Lower lobe of right lung (tissue), 2 donors: ENCODE measurements at places on chromosomes 11 and 22.

- DNase-seq = no peak
These were observed 11.9 kb downstream of the HOATZ start for GRCh38 chr11:111526501-111526900.

- no peak for DNase-seq
These were observed 60.3 kb downstream of the UBASH3B start for GRCh38 chr11:122715548-122716440.

- no peak for DNase-seq
These were observed at the start of gene OPCML for GRCh38 chr11:133531971-133532651. Gene OPCML (minus strand): TSS chr11:133532501.

- DNase-seq = no peak
These were observed 28.6 kb downstream of the GNAZ start for GRCh38 chr22:23098718-23099530.

GRCh38 chr22:17096071-17096470, 11.3 kb downstream of the IL17RA start:
- DNase-seq = no peak

GRCh38 chr11:125262194-125262829, 97.8 kb downstream of the PKNOX2 start:
- DNase-seq = no peak

GRCh38 chr11:57406337-57406904, 16.0 kb upstream of the PRG2 start:
- DNase-seq = no peak

- peak; percentile 95 for DNase-seq
These were observed at the start of gene ARL14EP for GRCh38 chr11:30322826-30323710. Gene ARL14EP (plus strand): TSS chr11:30323104. CDS start chr11:30330949, 7,845 bp downstream.

- DNase-seq = no peak
These were observed 364.0 kb upstream of the FAT3 start for GRCh38 chr11:91860661-91861060.

- DNase-seq = no peak
These were observed 48.8 kb downstream of the OSBP2 start for GRCh38 chr22:30743257-30744020.

- no peak for DNase-seq
These were observed 7.0 kb downstream of the HPS5 start for GRCh38 chr11:18314784-18315523.

- no peak for DNase-seq
These were observed 34.4 kb upstream of the YWHAH start for GRCh38 chr22:31909977-31910376.

GRCh38 chr11:92475316-92475715, 250.7 kb downstream of the FAT3 start:
- no peak for DNase-seq

- no peak for DNase-seq
These were observed 1430.5 kb downstream of the FAM181B start for GRCh38 chr11:81303038-81303664.

- no peak for DNase-seq
These were observed 5.8 kb downstream of the UBASH3B start for GRCh38 chr11:122661182-122661945.

GRCh38 chr11:126824035-126824607, 176.4 kb downstream of the KIRREL3 start:
- no peak for DNase-seq

DNA sequence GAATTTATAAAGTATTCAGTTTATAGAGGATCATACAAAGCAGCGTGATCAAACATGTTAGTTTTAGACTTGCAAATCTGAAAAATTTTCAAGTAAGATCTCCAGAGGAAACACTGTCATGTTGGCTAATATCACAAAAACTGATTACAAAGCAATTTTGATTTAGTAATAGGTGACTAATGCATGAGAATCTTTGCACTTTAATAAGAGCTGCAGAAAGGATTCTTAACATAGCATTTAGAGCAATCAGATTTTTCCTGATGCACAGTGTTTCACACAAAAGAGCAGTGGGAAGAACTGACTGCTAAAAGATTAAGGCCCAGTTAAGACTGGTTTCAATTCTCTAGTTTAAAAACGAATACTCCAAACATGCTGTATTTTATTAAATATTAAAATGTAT, 321.2 kb downstream of the GUCY1A2 start:
- DNase-seq = no peak

DNA sequence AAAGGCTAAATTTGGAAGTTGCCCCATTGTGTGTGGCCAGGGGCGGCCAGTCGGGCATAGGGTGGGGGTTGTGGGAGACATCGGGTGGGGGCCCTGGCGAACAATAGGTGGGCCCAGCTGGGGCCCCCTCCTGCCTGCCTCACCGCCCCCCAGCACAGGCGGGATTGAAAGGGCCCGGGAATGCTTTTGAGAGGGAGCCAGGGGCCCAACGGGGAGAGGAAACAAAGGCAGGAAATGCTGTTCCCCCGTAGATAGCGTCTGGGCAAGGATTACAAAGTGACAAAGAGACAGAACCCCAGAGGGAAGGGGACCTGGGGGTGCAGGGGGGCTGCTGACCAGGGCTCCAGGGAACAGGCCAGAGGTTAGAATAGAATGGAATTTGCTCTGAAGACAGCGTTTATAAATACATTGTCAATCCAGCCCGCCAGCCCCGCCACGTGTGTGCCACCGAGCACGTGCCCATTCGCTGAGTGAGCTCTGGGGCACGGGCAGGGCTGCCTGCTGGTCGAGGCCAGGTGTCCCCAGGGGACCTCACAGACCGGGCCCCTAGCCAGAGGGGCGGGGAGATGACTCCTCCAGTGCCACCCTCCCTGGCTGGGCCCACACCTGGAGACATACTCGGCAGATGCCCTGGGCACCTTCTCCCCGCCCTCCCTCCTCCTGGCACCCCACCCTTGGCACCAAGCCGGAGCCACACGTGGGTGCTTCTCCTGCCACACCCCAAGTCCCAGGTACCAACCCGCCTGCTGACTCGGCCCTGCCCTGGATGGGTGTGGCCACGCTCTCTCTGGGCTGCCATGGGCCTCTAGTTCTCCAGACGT, 9.7 kb downstream of the PDGFB start:
- DNase-seq = peak; percentile 72

DNA sequence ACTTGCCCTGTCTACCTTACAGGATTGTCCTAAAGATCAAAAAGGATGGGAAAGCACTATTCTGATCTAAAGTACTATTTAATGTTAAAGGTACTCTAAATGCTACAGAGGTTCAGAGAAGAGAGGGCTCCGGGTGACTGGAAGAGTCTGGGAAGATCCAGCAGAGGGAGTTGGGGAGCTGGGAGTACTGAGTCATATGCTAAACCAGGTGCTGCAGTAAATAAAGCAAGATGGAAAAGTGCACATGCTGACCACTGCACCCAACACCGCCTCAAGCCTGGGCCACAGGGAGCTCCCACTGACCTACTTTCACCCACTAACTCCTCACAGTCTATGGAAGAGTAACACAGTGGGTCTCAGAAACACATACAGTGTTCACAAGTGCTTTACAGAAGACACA, 49.3 kb downstream of the WT1 start:
- DNase-seq = no peak

GRCh38 chr11:82960779-82961143, 59.2 kb downstream of the DDIAS start:
- DNase-seq = no peak

DNA sequence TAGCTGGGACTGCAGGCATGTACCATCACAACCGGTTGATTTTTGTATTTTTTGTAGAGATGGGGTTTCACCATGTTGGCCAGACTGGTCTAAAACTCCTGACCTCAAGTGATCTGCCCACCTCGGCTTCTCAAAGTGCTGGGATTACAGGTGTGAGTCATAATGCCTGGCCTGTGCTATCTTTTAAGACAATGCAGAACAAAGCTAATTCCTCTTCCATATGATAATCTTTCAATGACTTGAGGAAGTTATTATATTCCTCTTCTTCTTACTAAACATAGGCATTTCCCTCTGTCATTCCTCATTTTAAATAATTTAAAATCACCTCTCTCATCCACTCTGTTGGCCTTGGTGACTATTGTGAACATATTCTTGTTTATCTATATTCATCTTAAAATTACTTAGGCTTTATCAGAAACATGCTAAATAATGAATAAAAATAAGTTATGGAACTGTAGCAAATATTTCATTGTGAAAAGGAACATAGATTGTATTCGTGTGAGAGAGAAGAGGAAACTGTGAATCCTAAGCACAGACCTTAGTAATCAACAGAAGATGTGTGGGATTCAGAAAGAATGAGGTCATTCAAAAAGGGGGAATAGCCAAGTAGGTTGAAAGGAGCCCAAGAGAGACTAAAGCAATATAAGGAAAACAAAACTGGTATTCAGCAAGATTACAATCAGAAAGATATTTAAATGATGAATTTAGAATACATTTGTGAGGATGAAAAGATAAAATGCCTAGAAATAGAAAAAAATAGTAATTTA, 269.4 kb downstream of the TTC28 start:
- no peak for DNase-seq

- DNase-seq = no peak
These were observed 27.5 kb downstream of the FBXO7 start for GRCh38 chr22:32501836-32502752.

- no peak for DNase-seq
These were observed 81.5 kb downstream of the FBXO7 start for GRCh38 chr22:32556159-32556558.

DNA sequence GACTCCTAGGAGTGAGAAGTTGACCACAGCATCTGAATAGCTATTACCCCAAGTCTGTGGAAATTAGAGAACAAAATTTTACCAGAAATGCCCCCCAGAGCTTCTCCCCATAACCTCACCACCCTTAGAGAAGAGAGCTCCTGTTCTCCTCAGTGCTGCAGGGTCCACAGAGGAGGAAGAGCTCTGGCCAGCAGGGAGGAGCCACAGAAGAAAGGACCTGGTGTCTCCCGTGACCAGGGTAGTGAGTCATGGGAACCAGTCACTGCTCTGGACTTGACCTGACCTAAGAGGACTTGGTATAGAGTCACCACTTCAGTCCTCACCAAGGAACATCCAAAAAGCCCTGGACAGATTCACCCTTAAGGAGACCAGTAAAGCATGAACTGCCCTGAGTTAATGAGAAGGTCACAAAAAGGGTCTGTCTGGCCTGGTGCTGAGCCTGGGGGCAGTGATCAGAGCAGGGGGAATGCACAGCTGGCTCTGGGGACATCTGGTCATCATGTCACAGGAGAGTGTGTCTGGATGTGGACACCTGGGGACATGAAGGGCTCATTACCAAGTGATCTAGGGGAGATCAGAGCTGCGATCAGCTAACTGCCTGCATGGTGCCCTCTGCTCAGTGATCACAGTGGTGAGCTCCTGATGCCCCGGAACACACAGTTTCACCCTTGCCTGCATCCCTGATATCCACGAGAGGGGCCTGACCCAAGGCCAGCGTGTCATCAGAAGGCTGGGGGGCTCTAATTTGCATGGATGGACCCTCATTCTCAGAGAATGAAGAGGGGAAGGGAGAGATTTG, 103.3 kb upstream of the TOP3B start:
- DNase-seq = no peak

DNA sequence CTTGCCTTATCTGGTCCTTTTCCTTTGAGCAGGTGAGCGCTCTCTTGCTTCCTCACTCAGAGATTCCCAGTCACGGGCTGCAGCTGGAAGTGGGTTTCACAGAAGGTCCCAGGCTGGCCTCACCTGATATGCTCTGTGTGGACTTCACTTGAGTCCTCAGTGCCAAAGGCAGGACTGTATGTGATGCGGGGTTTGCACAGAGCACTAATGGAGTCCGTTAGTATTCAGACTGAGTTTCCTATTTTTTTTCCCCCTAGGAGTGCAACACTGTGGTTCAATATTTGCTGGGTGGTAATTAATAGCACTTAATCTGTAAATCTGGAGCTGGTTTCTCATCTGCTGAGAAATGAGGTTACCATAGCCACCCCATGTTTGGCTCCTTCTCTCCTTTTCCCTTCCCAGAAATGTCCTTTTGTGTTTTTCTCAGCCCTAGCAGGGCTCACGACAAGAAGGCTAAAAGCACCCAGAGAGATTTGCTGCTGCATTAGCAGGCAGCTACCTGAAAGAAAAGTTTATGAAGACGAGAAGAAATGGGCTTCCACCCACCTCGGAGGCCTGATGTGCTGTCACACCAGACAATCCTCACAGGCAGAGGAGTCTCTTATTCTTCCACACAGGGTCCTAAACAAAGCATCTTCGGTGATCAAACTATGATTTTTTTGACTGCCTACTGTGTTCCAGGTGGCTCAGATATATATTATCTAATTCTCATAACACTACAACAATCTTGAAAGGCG, 262.1 kb downstream of the KIRREL3 start:
- no peak for DNase-seq

- no peak for DNase-seq
These were observed 72.0 kb downstream of the LARGE1 start for GRCh38 chr22:33848251-33848650.

DNA sequence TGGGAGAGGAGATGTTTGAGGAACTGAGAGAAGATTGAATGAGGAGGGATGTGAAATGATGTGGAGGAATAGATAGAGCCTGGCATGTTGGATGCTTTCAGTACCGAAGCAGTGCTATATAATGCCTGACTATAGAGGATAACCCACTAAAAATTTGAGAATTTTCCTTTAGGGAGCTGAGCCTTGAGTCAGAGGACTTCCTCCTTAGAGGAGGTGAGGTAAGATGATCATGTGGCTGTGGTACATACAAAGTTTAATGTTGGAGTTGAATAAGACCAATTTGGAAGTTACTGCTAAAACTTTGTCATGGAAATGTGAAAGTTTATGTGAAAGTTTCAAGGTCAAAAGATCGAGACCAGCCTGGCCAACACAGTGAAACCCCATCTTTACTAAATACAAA, 66.9 kb downstream of the YAP1 start:
- no peak for DNase-seq

DNA sequence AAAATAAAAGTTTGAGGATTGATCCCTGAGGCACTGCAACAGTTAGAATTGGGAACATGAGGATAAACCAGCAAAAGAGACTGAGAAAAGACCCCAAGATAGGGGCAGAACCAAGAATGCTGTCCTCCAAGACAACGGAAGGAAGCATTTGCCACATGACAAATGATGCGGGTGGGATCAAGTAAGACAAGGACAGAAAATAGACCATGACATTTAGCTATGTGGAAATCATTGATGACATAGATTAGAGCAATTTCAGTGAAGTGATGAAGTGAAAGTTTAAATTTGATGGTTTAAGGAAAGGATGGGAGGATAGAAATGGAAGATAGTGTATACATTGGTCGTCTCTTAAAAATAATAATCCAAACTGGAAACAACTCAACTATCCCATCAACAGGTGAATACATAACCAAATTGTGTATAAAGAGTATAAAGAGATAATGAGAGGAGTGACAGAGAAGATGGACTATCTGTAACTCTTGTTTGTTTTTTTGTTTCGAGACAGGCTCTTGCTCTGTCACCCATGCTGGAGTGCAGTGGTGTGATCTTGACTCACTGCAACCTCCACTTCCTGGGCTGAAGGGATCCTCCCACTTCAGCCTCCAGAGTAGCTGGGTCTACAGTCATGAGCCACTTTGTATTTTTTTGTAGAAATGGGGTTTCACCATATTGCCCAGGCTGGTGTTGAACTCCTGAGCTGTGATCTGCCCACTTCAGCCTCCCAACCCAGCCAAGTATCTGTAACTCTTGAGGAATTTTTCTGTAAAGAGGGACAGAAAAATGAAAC, 48.7 kb upstream of the FDX1 start:
- no peak for DNase-seq
